ENCODE measurements at places on chromosomes 6 and 20.

- no peak for DNase-seq
These were observed 29.1 kb downstream of the CPNE5 start for GRCh38 chr6:36809941-36810803.

DNA sequence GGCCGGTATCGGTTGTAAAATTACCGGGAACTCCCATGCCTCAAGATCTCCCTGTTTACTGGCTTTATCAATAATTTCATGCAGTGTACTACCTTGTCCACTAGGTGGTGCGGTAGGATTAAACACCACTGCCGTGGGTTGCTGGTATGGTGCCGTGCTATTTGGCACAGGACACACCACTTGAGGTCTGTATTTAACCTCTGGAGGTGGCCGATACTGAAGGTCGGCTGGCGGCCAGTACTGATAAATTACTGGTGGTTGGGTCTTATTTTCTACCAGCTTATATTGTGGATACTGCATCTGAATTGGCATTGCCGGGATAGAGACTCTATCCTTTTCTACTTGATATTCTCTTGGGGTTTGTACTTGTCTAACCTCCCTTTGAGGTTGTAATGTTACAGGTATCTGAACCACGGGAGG, 14.3 kb upstream of the PTCRA start:
- peak; percentile 77 for DNase-seq

- DNase-seq = no peak
These were observed 40.1 kb downstream of the VSTM2L start for GRCh38 chr20:37943033-37943432.

- DNase-seq = no peak
These were observed 10.5 kb upstream of the BMP2 start for GRCh38 chr20:6756693-6757595.

GRCh38 chr6:52503851-52504781, 72.7 kb downstream of the TRAM2 start:
- no peak for DNase-seq

DNA sequence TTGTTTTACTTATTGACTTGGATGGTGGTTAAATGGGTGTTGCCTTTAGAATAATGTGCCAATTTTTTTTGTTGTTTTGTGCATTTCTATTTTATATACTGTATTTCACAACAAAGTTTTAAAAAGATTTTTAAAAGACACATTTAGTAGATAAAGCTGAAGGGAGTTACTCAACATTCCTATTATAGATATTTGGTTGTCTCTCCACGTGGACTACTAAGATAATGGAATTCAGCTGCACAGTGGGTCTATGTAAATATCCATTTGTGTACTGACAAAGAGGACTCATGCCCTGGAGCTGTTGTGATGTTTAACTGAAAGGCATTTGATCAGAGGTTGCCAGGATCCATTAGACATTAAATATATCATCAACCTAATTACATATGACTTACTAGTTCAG, 23.2 kb upstream of the FAM135A start:
- no peak for DNase-seq

GRCh38 chr20:60268491-60268890, 310.3 kb downstream of the CDH26 start:
- peak; percentile 9 for DNase-seq

Data from activated CD4-positive, alpha-beta T cell treated with anti-CD3 and anti-CD28 coated beads for 36 hours (primary cell).